ENCODE measurements at places on chromosomes 2 and 18.

DNA sequence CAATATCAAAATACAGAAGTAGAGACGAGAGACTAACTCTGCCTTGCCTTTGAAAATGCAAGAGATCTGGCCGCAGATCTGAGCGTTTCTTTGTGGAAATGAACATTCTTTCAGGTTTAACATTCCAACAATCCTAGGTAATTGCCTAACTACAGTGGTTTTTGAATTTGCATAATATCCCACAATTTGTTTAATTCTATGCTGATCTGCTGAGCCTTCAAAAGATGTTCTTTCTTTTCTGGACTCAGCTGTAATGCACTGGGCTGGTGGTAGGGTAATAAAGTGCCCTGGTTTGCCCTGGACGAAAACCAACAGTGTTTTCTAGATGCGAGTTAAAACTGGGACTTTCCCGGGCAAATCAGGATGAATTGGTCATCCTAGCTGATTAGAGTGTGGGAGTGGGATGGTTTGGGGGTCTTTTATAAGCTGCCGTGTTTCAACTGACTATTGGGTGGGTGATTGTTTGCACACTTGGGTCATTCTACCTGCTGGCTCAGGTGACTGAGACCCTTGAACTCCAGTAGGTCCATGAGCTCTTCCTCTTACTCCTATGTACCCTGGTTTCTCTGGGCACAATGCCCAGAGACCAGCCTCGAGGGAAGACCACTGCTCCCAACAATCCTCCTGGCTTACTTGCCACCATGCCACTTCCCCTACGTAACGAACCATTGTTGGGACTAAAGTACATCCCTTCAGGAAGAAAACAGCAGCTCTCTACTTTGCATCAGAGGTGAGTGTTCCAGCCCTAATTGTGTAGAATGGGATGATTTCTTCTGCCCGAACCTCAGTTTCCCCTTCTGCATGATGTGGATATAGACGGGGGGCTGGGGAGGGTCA lies 3.4 kb upstream of the PAX8 start:
- no peak for DNase-seq

DNA sequence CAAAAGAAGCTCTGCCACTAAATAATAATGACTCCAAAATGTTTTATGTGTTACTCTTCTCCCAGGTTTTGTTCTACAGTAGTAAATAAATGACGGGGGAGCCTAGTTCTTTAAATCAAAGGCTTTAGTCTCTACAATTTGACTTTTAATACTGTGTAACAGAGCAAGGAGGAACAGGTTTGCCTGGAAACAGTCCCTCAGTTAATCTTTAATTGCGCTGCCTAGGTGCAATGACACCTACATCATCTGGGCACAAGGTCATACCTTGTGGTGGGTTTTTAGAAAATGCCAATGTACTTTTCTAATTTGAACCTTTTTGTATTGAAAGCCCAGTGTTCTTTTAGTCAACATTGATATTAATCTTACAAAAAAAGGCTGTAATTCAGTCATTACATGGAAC lies 287.3 kb upstream of the SETBP1 start:
- DNase-seq = no peak

DNA sequence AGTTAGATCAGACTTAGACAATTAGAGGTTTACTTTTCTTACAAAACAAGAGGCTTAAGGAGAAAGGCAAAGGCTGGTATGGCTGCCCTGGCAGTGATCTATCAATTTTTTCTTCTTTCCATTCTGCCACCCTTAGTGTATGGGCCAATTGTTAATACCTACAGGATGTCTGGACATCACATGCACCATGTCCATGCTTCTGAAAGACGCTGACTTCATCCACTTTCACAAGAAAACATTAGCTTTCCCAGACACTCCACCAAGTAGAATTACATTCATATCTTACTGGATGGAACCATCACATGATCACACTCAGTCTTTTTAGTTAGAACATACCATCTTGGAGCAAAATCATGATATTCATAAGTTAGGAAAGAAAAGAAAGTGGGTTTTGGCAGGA lies 120.9 kb downstream of the ARHGAP28 start:
- no peak for DNase-seq

GRCh38 chr2:150150144-150150543 lies 337.3 kb downstream of the RND3 start:
- DNase-seq = no peak

DNA sequence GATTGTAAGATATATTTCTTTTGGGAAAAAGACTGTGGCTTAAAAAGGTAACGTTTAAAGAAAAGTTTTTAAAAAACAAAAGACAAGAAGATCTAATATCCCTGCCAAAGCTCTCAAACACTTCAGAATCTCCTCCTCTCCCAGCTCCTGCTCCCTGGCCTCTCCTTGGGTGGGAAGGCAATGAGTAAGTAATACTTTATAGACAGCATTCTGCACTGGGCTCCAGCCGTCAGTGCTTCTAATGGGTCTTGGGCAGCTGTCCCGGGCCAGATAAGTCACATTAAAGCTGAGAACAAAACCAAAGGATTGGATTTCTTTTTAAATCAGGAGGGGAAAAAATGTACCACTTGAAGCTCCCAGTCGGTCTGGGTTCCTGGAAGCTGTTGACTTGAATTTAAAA lies 133.7 kb downstream of the ALPK2 start:
- no peak for DNase-seq

- no peak for DNase-seq
Observed at GRCh38 chr2:239463541-239464165, 62.8 kb upstream of the HDAC4 start.

- no peak for DNase-seq
Observed at GRCh38 chr2:4265936-4266335, 562.6 kb downstream of the DCDC2C start.

GRCh38 chr2:20125616-20126015 lies 74.2 kb upstream of the LAPTM4A start:
- no peak for DNase-seq

DNA sequence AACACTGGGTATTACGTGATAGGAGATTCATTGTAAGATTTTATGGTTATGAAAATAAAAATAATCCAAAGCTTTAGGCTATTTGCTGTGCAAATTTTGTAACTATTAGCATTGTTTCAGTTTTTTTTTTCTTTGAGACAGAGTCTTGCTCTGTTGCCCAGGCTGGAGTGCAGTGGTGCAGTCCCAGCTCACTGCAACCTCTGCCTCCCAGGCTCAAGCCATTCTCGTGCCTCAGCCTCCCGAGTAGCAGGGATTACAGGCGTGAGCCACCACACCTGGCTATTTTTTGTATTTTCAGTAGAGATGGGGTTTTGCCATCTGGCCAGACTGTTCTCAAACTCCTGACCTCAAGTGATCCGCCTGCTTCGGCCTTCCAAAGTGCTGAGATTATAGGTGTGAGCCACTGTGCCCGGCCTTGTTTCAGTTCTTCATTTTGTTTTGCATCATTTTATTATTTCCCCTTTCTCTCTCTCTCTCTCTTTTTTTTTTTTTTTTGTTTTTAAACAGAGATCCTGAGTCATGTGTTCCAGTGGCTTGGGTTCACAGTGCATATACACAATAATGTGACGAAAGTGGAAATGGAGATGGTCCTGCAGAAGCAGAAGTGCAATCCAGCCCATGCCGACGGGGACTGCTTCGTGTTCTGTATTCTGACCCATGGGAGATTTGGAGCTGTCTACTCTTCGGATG lies 25.8 kb downstream of the CASP10 start:
- no peak for DNase-seq

DNA sequence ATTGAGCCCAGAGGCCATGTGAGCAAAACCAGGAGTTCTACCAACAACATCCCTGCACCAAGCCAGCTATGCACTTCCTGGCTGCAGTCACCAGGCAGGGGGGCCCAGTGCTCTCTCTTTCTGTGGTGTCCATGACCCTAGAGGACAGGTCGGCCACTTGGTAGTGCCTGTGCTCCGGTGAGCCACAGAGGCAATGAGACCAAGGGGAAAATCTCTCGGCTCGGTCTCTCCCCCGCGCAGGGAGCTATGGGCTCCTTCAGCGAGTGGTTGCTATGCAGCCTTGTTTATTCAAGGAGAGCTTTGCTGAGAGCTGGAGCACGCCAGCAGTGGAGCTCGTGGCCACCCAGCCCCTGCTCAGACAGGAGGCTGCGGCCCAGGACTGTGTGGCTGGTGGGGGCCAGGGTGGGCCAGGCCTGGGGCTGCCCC lies at the start of gene TOGARAM2:
TOGARAM2 (plus strand) TSS at position 283 of the 426 bp plus-strand sequence. CDS start 13,537 bp downstream, outside the sequence.
- no peak for DNase-seq

GRCh38 chr2:159613651-159614285 lies 2.6 kb downstream of the BAZ2B start:
- DNase-seq = no peak
